ENCODE measurements at places on chromosomes 16 and 17.

DNA sequence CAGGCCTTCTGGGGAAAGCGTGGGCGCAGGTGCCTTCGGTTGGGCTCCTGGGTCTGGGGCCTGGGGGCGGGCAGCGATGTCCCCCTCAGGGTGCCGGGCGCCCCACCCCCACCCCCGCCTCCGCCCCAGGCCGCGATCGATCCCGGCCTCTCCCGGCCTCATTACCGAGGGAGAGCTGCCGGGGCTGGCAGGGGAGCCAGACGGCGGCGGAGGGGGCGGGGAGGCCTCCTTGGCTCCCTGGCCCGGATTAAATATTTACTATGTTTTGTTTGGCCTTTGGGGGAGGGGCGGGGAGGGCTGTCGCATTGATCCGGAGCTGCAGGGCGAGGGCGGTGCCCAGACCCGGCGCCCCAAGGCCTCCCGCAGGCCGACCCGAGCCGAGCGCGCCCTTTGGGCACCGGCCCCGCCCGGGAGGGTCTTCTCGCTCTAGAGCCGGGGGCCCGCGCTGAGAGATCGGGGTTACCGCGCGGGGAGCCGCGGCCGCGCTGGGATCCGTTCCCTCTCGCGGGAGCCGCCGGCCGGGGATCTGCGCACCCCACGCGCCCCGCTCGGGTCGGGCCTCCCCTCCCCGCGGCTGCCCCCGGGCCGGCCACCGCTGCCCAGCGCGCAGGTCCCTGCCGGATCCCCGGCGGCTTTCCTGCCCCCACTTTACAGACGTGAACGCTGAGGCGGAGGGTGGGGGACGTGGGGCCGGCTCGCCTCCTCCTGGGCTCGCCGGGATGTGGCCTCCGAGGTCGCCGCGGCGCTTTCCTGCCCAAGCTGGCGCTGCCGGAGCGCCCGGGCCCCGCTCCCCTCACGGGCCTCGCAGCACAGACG, 27.0 kb downstream of the RTN4RL1 start:
- no peak for DNase-seq

GRCh38 chr16:10517868-10518267, 62.5 kb downstream of the EMP2 start:
- no peak for DNase-seq

- DNase-seq, result no peak
Measured at GRCh38 chr17:17077861-17078732, 35.8 kb downstream of the MPRIP start.

GRCh38 chr16:4365014-4365406, 6.6 kb upstream of the VASN start:
- no peak for DNase-seq

DNA sequence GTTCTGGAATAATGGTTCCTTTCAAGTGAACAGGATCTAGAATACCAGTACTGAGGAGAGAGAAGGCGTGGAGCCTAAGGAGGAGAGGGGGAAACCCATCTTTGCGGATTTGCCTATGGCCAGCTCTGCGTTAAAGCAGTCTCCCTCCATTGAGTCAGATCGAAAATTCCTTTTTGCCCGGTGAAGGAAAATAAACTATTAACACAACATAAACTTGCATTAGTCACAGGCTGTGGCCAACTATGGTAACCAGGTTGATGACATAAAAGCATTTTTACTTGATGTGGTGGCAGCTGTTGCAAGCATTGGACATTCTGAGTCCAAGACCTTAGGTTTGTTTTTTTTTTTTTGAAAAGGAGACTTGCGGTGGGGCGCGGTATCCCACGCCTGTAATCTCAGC, 8.9 kb downstream of the LDAF1 start:
- peak; percentile 95 for DNase-seq

GRCh38 chr17:69857412-69857835, 217.6 kb upstream of the KCNJ16 start:
- peak; percentile 93 for DNase-seq

- no peak for DNase-seq
Measured at GRCh38 chr17:49969795-49970389, 902 bp downstream of the DLX4 start.

- DNase-seq, result no peak
Measured at GRCh38 chr16:1559446-1559975, 26.0 kb downstream of the TMEM204 start.

DNA sequence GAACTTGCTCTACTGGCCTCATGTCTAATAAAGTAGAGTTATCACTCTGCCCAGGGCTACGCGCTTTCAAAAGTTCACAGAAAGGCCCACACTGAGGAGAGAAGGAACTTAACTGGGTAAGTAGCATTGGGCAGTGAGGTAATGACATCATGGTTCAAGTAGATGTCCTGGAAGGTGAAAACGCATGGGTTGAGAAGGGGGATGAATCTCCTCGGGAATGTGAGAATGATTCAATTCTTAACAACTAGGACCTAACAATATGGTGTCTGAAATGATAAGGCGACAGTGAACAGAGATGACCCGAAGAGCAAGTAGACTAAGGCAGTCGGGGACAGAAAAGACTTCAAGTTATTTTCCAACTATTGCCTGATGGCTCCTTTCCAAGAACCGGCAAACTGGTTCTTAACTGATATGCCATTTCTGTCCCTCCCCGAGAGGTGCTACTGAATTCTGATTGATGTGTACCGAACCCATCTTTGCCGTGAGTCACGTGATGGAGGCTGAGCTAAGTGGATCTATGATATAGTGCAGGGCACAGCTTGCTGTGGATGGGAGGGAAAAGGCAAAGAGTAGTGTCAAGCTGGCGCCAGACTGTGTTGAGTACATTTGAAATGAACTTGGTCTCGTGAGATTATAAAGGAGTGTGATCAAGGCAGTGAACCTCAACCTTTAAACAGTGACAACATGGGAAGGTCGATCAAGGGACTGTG, 44.1 kb downstream of the MARCHF10 start:
- DNase-seq, result no peak

DNA sequence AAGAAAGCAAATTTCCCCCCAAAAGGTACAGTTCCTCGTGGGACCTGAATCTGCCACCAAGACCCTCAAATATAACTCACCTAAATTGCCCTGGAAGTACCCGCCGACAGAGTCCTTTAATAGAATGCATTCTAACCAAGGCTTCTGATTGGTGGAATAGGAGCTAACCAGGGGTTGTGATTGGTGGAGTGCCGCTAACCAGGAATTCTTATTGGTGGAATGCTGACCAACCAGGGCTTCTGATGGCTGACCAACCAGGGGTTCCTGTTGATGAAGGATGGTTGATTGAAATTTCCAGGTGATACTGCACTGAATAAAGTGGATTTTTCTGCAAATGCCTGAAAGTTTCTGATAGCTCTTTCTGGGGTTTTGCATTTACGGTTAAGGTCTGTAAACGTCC, 6.5 kb downstream of the TFAP4 start:
- DNase-seq, result peak; percentile 23

- no peak for DNase-seq
Measured at GRCh38 chr17:40315206-40315605, 6.2 kb downstream of the RARA start.

DNA sequence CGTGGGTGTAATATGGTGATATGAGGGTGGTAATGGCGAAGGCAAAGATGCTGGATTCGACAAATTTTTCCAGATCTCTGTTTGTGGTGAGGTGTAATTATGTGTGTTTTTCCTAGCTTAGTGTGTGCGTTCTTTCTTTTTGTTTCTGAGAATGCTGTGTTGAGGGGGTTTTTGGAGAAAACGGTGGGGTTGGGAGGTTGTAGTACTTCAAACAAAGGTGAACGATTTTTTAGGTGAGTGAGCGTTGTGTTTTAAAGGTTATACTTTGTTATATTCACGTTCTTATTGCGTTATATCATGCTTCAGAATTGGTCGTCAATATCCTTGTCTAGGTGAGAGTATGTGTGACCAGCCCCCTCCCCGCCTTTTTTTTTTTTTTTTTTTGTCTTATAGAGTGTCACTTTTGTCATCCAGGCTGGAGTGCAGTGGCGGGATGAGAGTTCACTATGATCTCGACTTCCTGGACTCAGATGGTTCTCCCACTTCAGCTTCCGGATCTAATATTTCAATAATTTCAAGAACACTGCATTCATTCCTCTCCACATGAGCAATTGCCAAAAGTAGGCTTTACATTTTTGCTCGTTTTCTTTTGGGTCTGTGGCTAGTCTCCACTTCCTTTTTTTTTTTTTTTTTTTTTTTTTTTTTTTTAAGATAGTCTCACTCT, 82.2 kb upstream of the RNU2-1 start:
- DNase-seq, result no peak

DNA sequence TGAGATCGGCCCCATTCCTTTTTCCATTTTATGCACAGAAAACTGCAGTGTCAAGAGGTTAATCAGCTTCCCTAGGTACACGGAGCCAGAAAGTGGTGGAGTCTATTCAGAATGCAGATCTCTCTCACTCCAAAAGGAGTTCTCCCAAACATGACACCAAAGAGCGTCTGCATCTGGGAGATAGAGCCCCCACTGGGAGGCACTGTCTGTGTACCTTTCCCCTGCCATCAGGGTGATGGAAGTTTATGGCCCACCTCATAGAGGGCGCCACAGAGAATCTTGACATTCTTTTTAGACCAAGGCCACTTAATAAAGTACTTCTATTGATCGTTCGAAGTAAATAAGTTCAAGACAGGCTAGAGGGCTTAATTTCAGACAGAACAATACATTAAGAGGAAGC, 493.7 kb upstream of the ERCC4 start:
- DNase-seq, result no peak

GRCh38 chr17:58265271-58265670, 15.5 kb downstream of the MPO start:
- no peak for DNase-seq

DNA sequence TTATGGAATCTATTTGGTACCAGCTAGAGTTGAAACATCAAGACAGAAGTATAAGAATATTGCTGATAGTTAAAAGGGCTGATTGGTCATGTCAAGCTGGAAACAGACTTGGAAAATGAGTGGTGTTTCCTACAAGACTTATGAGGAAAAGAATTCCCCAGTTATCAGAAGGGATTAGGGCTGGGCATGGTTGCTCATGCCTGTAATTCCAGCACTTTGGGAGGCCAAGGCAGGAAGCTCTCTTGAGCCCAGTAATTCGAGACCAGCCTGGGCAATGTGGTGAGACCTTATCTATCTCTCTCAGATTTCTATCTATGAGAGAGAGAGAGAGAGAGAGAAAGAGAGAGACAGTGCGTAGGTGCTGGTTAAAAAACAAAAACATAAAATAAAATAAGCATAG, 139.5 kb upstream of the PMFBP1 start:
- DNase-seq, result peak; percentile 70

DNA sequence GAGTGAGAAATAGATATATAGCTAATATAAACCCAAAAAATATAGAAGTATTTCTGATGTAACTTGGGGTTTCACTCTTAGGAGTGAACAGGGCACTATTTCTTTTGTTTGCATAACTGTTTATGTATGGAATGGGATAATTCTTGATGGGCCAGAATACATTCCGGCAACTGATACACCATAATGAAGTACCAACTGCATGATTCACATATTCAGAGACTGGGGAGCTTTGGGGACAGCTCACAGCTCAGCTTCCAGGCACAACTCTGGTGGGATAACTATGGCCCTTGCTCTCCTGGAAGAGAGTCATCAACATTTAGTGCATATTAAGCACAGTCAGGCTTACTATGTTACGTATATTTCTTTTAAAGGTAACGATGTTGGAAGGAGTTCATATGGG, 42.1 kb upstream of the ADCY7 start:
- DNase-seq, result no peak

DNA sequence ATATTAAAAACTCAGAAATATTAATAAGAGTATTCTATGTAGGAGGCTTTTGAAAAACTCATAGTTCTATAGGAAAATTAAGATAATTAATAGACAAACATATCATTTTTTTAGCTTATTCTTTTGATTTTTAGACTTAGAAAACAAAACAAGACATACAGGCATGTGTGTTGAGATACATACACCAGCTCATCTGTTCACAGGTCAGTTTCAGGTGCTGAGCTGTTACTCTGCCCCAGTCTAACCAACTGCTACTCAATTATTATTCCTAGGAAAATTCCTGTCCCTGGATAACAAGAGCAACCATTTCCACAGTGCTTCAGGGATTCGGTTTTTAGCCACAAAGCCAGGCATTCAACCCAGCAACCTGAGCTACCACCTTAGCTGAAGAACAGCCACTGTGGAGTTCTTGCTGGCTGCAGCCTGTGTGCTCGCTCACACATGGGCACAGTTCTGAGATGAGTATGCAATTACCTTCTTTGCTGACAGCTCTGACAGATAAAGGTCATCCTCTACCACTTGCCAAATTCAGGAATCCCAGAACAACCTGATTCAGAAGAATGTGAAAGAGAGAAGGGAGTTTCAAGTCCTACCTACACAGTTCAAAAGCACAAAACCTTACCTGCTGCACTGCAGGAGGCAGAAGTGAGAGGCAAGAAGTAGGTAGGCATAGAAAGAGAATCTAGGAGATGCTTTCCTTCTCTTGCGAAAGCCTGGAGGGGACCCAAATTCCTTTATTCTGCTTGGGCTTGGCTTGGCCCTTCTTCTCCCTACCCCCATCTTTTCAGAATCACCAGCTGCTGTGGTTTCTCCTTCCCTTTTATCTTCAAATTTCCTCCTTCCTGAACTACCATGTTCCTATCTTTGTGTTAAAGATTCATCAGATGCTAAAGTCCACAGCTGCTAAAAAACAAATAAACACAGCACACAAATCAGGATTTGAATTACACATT, 62.7 kb downstream of the TEX2 start:
- DNase-seq, result no peak

GRCh38 chr17:82519971-82520903, 705 bp downstream of the FOXK2 start:
- no peak for DNase-seq

GRCh38 chr16:51035711-51036110, 115.4 kb downstream of the SALL1 start:
- DNase-seq, result no peak

- DNase-seq, result no peak
Measured at GRCh38 chr17:81097943-81098308, 63.0 kb downstream of the BAIAP2 start.

DNA sequence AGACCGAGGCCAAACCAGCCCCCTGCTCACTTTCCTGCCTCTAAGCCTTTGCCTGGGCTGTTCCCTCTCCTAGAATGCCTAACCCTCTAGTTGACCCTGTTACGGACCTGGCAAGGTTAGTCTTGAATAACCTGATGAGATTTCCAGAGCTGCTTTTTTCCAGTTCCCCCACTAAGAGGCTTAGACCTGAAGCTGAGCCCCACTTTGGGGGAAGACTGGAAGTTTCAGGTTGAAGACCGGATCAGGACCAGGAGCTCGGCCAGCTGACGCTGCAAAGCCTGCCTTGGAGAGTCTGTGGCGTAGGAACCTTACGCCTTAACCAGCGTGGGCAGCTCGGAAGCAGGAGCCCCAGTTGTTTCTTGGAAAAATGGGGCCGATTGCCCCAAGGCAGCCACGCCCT, 129.8 kb downstream of the OR1D5 start:
- no peak for DNase-seq
